ENCODE measurements at places on chromosomes 12 and 14.

DNA sequence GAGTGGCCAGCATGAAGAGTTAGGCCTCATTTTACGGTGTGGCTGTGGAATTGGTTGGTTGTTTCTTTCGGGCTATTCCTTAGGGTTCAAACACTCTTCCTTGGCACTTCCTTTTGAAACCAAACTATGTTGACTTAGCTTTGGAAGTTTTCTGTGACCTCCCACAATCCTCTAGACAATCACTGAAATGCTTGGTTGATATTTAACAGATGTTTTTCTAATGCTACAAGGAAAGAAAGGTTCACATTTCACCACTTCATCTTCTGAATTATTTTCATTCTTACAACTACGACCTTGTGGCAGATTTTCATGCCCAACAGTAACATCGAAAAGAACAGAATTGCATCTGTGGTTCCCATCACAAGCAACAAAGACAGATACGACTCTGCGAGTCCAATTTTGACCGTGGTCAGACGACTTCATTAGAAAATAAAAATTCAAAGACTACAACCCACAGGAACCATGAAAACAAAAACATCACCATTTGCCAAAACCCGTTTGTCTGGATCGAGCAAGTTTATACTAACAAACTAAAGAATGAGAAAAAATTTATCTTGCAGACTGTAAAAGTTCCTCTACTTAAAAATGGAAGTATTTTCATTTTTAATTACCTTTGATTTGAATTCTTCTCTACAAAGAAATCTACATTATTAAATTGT lies 16.9 kb downstream of the PRKAB1 start:
- DNase-seq, result no peak

- DNase-seq, result no peak
These were observed 176.7 kb upstream of the DYRK2 start for GRCh38 chr12:67471810-67472209.

GRCh38 chr14:96072076-96072475 lies 32.9 kb downstream of the C14orf132 start:
- no peak for DNase-seq

DNA sequence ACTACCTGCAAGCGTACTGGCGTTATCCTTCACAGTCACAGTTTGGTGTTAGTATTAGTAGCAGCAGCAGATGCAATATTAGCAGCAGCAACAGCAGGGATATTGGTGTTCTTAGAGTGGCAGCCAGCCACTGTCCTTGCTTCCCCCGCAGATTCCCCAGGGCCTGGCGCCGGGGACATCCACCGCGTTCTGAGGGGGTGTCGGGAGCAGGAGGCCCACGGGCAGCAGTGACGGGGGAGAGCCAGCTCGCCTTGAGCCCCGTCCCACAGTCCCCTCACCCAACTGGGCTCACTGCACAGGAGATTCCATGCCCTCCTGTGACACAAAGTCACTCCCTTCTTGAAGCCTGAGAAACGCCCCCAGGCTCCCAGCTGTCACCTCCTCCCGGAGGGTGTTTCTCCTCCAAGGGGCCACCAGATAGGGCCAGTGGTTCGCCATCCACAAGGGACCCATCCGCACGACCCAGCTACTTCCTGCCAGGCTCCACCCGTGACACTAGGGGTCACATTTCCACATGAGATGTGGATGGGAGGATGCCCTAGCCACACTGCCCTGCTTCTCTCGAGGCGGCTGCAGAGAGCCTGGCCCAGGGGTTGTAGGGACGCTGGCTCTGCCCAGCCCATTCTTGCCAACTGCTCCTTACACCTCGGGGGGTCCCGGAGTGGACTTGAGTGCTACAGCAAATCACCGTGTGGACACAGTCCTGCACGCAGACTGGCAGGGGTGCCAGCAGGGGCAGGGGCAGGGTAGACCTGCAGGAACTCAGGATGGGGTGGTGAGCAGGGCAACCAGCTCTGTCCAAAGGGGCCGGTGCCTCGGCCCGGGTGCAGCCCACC lies 123.1 kb downstream of the PIWIL1 start:
- DNase-seq, result no peak

- DNase-seq, result no peak
These were observed 254.8 kb upstream of the FKBP4 start for GRCh38 chr12:2539938-2540337.

DNA sequence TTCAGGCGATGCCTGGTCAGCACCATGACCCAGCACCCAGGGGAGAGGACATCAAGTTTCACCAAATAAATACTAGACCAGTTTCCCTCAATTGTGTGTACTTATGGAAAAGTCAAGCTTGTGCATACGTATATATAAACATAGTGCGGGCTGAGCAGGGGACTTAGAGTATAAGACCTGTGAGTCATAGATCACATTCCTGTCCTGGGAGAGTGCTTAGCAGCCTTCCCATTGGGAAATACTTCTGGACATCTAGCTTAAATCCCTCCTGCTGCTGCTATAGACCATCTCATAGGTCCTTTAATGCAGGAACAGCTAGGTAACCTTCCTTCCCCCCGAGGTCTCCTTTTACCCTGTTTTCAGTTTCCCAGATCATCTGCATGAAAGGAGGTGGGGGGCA lies 51.9 kb downstream of the PRMT8 start:
- DNase-seq, result no peak

GRCh38 chr14:95998656-95999055 lies 40.5 kb upstream of the C14orf132 start:
- DNase-seq, result no peak

- no peak for DNase-seq
These were observed 125.7 kb upstream of the TRHDE start for GRCh38 chr12:72146495-72146894.

DNA sequence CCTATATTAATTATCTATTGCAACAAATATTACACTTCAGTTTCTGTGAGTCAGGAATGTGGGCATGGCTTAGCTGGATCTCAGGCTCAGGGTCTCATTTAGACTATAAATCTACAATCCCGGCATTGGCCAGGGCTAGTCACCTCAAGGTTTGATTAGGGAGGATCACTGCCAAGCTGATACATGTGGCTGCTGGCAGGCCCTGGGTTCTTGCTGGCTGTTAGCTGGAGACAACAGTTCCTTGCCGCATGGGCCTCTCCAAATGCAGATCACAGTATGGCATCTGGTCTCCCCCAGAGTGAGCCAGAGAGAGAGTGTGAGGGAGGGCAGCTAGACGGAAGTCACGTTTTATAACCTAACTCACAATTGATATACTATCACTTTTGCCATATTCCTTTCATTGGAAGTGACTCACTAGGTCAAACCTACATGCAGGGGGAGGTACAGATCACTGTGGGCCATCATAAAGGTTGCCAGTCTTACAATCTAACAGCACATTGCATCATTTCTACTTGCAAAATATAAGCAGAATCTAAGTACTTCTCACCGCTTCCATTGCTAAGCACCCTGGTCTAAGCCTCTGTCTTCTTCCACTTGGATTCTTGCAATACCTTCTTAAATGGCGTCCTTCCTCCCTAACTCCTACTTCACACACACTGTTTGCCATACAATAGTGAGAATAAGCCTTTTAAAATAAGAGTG lies 174.0 kb upstream of the ARHGAP5 start:
- no peak for DNase-seq

GRCh38 chr14:100304825-100305323 lies 1.4 kb downstream of the SLC25A29 start:
- DNase-seq, result no peak

- DNase-seq, result peak; percentile 72
These were observed 2.2 kb downstream of the MMP17 start for GRCh38 chr12:131830335-131830913.

- no peak for DNase-seq
These were observed 16.7 kb downstream of the CDK2AP1 start for GRCh38 chr12:123254853-123255446.

GRCh38 chr12:44157359-44157758 lies 321.5 kb downstream of the TMEM117 start:
- no peak for DNase-seq

- no peak for DNase-seq
These were observed 32.4 kb downstream of the MAX start for GRCh38 chr14:65069874-65070413.

GRCh38 chr12:130286041-130286440 lies 51.6 kb upstream of the PIWIL1 start:
- no peak for DNase-seq

GRCh38 chr14:104220215-104221070 lies 82.1 kb downstream of the KIF26A start:
- DNase-seq, result no peak

DNA sequence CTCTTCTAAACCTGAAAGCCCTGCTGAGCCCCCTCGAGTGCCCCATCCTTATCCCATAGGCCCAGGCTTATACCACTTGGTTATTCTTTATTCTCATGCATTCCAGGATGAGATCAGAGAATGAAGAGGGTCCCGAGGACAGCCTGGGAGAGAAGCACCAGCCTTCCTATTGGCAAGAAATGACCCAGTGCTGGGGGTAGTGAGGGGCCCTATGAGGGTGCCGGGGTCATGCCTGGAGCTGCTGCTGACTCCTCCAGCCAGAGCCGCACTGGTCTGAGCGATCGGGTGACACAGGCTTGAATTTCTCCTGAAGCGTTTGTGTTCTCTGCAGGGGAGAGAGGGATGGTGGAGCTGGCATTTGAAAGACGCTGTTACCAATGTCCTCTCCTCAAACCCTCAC lies 18.1 kb downstream of the MORN3 start:
- DNase-seq, result no peak

- DNase-seq, result no peak
These were observed 65.7 kb downstream of the POLR3B start for GRCh38 chr12:106423291-106423690.

DNA sequence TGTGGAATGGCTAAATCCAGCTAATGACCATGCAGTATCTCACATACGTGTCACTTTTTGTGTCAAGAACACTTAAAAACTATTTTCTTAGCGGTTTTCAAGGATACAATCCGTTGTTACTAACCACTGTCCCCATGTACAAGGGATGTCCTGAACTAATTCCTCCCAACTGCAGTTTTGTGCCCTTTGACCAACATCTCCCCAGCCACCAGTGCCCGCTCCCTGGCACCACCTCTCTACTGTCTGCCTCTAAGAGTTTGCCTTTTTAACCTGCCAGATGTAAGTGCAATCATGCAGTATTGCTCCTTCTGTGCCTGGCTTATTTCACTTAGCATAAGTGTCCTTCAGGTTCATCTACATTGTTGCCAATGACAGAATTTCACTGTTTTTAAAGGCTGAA lies 315.7 kb downstream of the TMEM121 start:
- no peak for DNase-seq

DNA sequence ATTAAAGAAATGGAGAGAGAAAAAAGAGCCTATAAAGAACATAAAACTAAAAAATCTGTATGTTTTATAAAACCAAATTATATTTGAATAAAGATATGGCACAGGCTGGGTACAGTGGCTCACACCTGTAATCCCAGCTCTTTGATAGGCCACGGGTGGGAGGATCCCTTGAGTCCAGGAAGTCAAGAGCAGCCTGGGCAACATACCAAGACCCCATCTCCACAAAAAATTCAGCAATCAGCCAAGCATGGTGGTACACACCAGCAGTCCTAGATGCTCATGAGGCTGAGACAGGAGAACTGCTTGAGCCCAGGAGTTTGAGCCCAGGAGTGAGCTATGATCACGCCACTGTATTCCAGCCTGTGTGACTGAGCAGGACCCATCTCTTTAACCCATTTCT lies 74.9 kb downstream of the EPS8 start:
- DNase-seq, result no peak

GRCh38 chr12:52912711-52913430 lies 8.0 kb upstream of the KRT8 start:
- DNase-seq, result no peak

GRCh38 chr12:26009593-26009992 lies 51.1 kb downstream of the RASSF8 start:
- DNase-seq, result no peak

GRCh38 chr12:29081101-29081500 lies 68.0 kb upstream of the FAR2 start:
- DNase-seq, result no peak

- no peak for DNase-seq
These were observed 260.5 kb downstream of the NEDD1 start for GRCh38 chr12:97167598-97167997.

DNA sequence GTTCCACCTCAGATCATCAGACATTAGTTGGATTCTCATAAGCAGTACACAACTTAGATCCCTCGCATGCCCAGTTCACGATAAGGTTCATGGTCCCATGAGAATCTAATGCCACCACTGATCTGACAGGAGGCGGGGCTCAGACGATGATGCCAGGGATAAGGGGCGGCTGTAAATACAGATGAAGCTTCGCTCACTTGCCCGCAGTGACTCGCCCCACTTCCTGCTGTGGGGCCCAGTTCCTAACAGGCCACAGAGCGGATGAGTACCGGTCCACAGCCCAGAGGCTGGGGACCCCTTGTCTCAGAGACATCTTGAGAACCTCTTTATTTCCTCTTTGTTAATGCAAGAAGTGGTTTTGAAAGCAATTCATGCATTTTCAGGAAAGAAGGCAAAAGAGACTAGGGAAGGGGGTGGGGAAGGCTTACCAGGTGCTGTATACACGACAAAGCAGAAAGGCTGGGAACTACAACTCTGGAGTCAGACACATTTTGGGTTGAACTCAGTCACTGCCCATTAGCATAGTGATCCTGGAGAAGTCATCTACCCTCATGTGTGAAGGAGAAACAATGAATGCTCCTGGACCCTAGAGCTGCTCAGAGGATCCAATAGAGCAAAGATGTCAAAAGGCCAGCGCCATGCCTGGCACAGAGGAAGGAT lies 68.7 kb downstream of the EID3 start:
- DNase-seq, result no peak

DNA sequence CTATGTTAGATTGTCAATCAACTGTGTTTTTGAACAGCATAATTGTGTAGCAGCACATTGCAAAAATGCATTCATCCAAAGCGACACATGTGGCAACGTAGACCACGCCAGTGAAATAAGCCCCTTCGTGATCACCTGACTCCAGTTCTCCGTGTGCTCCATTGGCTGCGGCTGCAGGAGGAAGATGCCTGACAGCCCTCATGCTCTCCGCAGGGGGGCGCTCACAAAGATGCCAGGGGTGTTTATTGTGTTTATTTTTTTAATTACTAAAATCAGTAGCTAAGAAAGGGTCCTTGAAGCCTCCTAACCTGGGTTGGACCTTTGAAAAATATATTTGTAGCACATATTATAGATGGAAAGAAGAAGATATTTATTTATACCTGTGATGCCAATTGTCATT lies 116.3 kb downstream of the SLC15A4 start:
- DNase-seq, result no peak

- no peak for DNase-seq
These were observed 108.6 kb downstream of the VRK1 start for GRCh38 chr14:96905825-96906224.

GRCh38 chr12:118514297-118514696 lies 137.9 kb downstream of the SUDS3 start:
- DNase-seq, result no peak

DNA sequence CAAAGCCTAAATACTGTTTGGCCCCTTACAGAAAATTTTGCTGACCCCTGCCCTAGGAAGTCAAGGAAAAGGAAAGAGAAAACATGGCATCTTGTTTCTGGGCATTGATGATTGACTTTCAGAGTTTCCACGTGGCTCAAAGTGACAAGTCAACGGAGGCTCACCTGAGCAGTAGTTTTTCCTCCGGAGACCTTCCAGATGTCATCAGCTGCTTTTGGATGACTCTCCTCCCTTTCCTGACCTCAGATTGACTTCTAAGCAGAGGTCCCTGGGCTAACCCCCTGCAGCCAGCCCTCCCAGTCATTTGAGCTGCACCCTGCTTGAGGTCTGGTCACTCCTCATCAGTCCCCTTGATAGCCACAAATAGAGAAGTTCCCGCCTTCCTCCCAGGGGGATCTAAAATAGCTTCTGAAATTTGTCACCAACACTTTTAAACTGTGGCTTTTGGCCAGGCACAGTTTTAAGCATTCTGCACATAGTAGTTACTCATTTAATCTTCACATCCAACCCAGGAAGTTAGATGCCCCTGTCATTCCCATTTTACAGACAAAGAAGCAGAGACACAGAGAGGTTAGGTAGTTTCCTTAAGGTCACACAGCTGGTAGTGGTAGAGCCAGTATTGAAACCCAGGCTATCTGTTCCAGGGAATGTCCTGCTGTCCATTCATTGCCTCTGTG lies 143.4 kb downstream of the CHST11 start:
- no peak for DNase-seq

All from NCI-H460 (cell line).